IPS DF 19.7 (cell line): ENCODE measurements at places on chromosomes 12 and 14.

DNA sequence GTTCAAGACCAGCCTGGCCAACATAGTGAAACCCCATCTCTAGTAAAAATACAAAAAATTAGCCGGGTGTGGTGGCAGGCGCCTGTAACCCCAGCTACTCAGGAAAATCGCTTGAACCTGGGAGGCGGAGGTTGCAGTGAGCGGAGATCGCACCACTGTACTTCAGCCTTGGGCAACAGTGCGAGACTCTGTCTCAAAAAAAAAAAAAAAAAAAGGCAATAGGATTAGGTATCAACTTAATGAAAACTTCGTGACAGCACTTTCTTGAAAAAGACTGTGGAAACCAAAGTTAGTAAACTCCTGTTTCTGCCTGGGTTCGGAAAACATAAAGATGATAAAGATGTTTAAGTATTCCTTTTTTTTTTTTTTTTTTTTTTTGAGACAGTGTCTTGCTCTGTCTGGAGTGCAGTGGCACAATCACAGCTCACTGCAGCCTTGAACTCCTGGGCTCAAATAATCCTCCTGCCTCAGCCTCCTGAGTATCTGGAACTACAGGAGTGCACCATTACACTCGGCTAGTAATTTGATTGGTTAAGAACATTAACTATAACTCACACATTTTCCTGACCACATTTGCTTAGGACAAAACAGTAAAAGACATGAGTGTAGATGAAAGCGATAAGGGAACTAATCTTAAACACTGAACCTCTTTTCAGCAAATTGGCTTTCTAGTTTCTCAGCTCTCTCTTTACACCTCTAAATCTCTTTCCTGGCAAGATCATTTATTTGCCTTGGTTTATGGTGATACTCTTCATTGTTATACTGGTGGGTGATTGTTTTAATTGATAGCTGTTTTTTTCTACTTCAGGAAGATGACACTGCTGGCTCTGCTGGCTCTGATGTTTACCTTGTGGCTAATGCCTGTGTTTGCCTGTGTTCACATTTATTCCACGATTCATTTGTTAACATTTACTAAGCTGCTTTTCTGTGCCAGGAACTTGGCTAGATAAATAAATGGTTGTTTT, 15.8 kb downstream of the HIF1A start:
- DNase-seq: no peak

GRCh38 chr12:6534945-6535696, 804 bp downstream of the GAPDH start:
- no peak for DNase-seq

- no peak for DNase-seq
Observed at GRCh38 chr12:103547929-103548328, 39.1 kb upstream of the STAB2 start.

- DNase-seq: no peak
Observed at GRCh38 chr14:64983439-64984310, 3.0 kb upstream of the FNTB start.

- DNase-seq: no peak
Observed at GRCh38 chr12:50550530-50551223, 45.9 kb downstream of the DIP2B start.
